ENCODE measurements at places on chromosomes 11 and 22. TPM values are rescaled to one million over a fixed set of nuclear protein-coding genes. Genes with fewer than 3 reads are reported as not detected.

BEST1 gene
- 16.6 TPM for total RNA-seq

HSPB2 gene
- total RNA-seq: 0.65 TPM

CEP126 gene
- 12.5 TPM for total RNA-seq

OR52H1 gene
- 2.8 TPM for total RNA-seq

SPI1 gene
- 27.6 TPM for total RNA-seq

PLEKHB1 gene
- 38.8 TPM for total RNA-seq

OR5T3 gene
- not detected for total RNA-seq

TEX54 gene
- total RNA-seq: not detected

C11orf42 gene
- not detected for total RNA-seq

CSNK2A3 gene
- 3.7 TPM for total RNA-seq

KCNK4 gene
- not detected for total RNA-seq

ABTB2 gene
- 3.3 TPM for total RNA-seq

OR11H1 gene
- total RNA-seq: not detected

DNA sequence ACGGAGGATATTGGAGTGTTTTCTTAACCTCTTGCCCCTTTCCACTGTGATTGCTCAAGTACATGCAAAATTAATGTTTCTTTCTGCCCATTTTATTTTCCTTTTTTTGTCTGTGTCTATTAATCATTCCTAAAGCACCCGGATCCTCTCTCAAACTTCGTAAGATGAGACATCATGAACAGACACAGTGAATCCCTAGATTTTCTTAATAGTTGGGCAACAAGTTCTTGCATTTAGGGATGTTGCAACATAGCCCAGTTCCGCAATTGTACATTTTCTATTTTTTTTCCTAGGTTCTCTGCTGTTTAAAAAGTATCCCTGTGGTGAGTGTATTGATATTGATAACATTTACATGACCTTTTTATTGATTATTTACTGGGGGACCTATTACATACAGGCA lies 2.9 kb downstream of the FAM111A start:
- peaks cover 13% of the 10 kb centered on the region for H3K36me3 ChIP-seq
- H3K4me1 ChIP-seq: peaks cover 43% of the 10 kb centered on the region
- no peaks in the 10 kb centered on the region for H3K27me3 ChIP-seq
- H3K4me3 ChIP-seq: no peak overlapping the region

DNA sequence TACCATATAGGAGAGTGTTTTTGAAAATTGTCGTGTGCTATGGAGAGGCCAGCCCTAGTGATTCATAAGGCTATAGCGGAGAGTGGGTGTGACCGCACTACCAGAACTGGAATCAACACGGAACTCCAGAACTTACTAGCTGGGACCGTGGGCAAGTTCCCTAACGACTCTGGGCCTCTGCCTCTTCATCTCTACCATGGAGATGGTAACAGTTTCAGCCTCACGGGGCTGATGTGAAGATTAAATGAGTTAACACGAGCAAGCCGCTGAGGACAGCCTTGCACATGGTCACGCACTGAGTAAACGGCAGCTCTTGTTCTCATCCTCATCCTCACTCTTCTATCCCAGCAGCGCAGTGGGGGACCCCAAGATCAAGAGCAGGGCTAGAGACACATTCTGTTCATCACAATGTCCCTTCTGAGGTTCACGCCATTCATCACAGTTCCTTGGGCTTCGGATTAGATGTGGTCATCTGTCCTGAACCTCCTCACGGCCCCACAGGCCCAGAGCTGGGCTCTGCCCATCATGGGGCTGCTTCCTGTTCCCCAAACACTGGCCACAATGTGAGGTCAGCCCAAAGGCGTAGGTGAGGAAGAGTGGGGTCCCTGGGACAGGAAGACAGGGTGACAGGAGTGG lies 47.2 kb upstream of the CD5 start:
- H3K36me3 ChIP-seq: no peaks in the 10 kb centered on the region
- no peaks in the 10 kb centered on the region for H3K27me3 ChIP-seq
- H3K4me3 ChIP-seq: no peak overlapping the region
- H3K27ac ChIP-seq: no peak overlapping the region
- no peak for DNase-seq

- H3K27ac ChIP-seq: no peak overlapping the region
- peak; percentile 50 for DNase-seq
- H3K4me3 ChIP-seq: no peak overlapping the region
- no peaks in the 10 kb centered on the region for H3K36me3 ChIP-seq
- peaks cover 7% of the 10 kb centered on the region for H3K4me1 ChIP-seq
- no peaks in the 10 kb centered on the region for H3K27me3 ChIP-seq
Observed at GRCh38 chr22:33397381-33397907, 339.3 kb upstream of the SYN3 start.

GRCh38 chr22:46636221-46637002 lies 16.2 kb downstream of the GRAMD4 start:
- H3K27ac ChIP-seq: no peak overlapping the region
- peaks cover 17% of the 10 kb centered on the region for H3K4me1 ChIP-seq
- H3K27me3 ChIP-seq: no peaks in the 10 kb centered on the region
- H3K36me3 ChIP-seq: peaks cover 5% of the 10 kb centered on the region
- DNase-seq: no peak

DNA sequence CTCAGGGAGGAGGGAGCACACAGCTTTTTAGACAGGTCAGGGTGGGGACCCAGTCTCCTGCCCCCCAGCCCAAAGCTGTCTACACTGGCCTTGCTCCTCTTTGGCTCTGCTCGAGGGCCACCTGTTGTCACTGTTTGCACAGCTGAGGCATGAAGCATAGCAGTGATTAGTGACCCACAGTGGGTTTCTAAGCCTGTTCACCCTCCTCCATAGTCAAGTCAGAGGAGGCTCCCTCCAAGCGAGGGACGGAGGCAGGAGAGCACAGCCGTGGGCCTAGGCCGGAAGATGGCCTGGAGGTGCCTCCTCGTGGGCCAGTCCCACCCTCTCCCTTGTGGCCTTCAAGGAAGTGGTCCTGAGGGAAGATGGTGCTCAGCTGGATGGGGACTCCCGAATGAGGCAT lies 241.1 kb downstream of the GRIK4 start:
- DNase-seq: no peak
- no peaks in the 10 kb centered on the region for H3K4me1 ChIP-seq
- no peak overlapping the region for H3K4me3 ChIP-seq
- H3K27me3 ChIP-seq: no peaks in the 10 kb centered on the region

DNA sequence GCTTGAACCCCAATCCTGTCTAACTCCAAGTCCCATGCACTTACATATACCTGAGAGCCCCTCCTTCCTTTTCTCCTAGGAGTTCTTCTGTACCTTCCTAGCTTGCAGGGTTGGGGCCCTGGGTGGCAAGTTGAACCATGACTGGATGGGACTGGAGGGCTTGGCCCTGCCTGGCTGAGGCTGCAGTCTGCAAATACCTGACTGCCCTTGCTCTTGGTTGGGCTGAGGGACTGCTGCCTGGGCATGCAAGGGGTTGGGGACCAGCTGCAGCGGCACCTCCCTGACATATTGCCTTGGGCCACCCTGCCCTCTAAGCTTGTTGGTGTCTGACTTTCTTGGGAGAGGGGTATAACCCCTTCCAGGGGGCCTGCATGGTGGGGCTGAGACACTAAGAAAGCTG lies 9.8 kb upstream of the SLC39A13 start:
- H3K4me3 ChIP-seq: no peak overlapping the region
- DNase-seq: peak; percentile 12
- peaks cover 3% of the 10 kb centered on the region for H3K4me1 ChIP-seq
- no peak overlapping the region for H3K27ac ChIP-seq
- no peaks in the 10 kb centered on the region for H3K36me3 ChIP-seq
- no peaks in the 10 kb centered on the region for H3K27me3 ChIP-seq

- no peaks in the 10 kb centered on the region for H3K4me1 ChIP-seq
- DNase-seq: peak; percentile 85
- H3K36me3 ChIP-seq: no peaks in the 10 kb centered on the region
- no peaks in the 10 kb centered on the region for H3K27me3 ChIP-seq
- no peak overlapping the region for H3K27ac ChIP-seq
- no peak overlapping the region for H3K4me3 ChIP-seq
Observed at GRCh38 chr11:23991165-23991539, 505.7 kb upstream of the LUZP2 start.

- H3K36me3 ChIP-seq: no peaks in the 10 kb centered on the region
- H3K4me1 ChIP-seq: peaks cover 4% of the 10 kb centered on the region
- peak overlapping the region; percentile 21 for H3K27ac ChIP-seq
- no peak for DNase-seq
Observed at GRCh38 chr11:74022546-74022945, 13.7 kb upstream of the UCP3 start.

DNA sequence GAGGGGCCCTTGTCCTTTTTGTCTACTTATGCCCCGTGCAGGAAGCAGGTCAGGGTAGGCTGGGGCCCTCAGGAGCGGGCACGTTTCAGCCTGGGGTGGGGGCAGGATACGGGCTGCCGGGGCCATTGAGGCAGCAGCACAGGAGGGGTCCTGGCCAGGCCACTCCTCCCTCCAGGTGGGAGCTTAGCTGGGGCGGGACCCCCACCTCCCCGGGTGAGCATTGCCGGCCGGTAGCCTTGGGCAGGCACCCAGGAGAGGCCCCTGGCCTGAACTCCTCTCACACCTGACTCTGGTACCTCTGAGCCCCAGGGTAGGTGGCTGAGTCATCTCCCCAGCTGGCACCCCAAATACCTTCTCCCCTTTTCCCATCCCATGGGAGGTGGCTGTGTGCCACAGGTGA lies 5.0 kb upstream of the MUC6 start:
- no peaks in the 10 kb centered on the region for H3K4me1 ChIP-seq
- H3K27ac ChIP-seq: no peak overlapping the region
